Lower lobe of right lung (tissue), 2 donors: ENCODE measurements at places on chromosomes 2 and 18. TPM values are rescaled to one million over a fixed set of nuclear protein-coding genes. Genes with fewer than 3 reads are reported as not detected.

GRCh38 chr2:131036696-131037397, 56.4 kb downstream of the FAM168B start:
- H3K36me3 ChIP-seq: no peaks in the 10 kb centered on the region
- peaks cover 37% of the 10 kb centered on the region for H3K27me3 ChIP-seq
- DNase-seq: no peak
- no peak overlapping the region for H3K4me3 ChIP-seq
- H3K27ac ChIP-seq: no peak overlapping the region

DNA sequence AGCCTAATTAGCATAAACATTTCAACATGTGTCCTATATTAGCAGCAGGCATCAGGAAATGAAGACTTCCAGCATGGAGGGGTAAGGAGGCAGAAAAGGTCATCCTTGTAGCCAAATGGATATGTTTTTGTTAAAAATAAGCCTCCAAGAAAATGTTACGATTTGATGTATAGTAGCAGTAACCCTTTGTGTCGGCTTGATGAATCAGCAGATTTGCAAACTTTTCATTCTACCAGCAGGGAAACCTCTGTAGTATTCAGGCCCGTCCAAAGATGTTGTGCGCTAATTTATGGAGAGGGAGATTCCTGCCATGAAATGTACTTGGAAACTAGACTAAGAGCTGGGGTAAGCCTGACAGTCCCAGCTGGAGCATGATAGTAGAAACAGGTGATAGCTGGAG, 780.8 kb upstream of the KLHL29 start:
- no peak overlapping the region for H3K27ac ChIP-seq
- no peaks in the 10 kb centered on the region for H3K27me3 ChIP-seq
- H3K4me1 ChIP-seq: no peaks in the 10 kb centered on the region
- H3K4me3 ChIP-seq: no peak overlapping the region
- DNase-seq: no peak

- H3K4me3 ChIP-seq: no peak overlapping the region
- no peaks in the 10 kb centered on the region for H3K4me1 ChIP-seq
- H3K27me3 ChIP-seq: no peaks in the 10 kb centered on the region
These were observed 34.3 kb upstream of the TANC1 start for GRCh38 chr2:158934170-158934569.

- H3K36me3 ChIP-seq: no peaks in the 10 kb centered on the region
- no peak overlapping the region for H3K4me3 ChIP-seq
- H3K4me1 ChIP-seq: no peaks in the 10 kb centered on the region
- peaks cover 6% of the 10 kb centered on the region for H3K27me3 ChIP-seq
These were observed 28.6 kb downstream of the ITM2C start for GRCh38 chr2:230893338-230893737.

The HTRA2 gene
- total RNA-seq: 34.3 TPM

The TXNDC2 gene
- 0.12 TPM for total RNA-seq
